ENCODE measurements at places on chromosomes 6 and 20.
A peak's percentile ranks its signal among the peaks of the same experiment; 100 is the strongest.

DNA sequence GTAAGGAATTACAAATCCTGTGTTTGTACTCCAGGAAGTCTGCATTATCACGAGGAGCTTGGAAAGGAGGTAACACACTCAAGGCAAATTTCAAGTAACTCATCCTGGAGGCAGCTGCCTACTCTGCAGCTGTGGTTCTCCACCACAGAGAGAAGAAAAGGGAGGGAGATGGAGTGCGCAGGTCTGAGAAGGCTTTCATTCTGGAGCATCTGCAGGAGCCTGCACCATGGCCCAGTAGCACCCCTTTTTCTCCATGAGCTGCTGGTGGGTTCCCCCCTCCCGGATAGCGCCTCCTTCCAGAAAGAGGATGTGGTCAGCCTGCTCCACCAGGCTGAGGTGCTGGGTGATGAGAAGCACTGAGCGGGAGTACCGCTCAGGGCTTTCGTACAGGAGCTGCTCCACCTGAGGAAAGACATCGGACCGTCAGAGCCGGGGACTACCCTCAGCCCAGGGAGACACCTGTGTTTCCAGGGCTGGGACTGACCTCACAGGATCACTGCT lies 1.6 kb upstream of the PSMB8 start:
- no peak overlapping the region for H3K27ac ChIP-seq
- peak overlapping the region; percentile 70 for H3K4me3 ChIP-seq
- H3K36me3 ChIP-seq: peaks cover 7% of the 10 kb centered on the region
- no peaks in the 10 kb centered on the region for H3K27me3 ChIP-seq

DNA sequence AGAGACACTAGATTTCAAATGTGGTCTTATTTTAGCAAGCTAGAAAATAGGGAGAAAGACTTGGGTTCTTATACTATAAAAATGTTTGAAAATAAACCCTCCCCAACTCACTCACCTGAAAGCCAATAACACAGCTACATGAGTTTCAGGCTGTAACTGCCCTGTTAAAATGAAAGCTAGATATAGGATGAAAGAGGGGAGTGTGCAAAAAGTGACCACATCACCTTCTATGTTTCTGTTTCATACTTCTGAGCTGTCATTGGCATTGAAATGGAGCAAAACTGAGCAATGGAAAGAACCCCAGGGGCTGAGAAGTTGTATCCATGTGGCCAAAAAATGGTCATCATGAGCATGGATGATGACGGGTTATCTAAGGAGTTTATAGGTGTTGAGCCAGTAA lies 148.1 kb upstream of the TENT5A start:
- H3K36me3 ChIP-seq: no peaks in the 10 kb centered on the region
- no peak for DNase-seq
- no peak overlapping the region for H3K4me3 ChIP-seq

DNA sequence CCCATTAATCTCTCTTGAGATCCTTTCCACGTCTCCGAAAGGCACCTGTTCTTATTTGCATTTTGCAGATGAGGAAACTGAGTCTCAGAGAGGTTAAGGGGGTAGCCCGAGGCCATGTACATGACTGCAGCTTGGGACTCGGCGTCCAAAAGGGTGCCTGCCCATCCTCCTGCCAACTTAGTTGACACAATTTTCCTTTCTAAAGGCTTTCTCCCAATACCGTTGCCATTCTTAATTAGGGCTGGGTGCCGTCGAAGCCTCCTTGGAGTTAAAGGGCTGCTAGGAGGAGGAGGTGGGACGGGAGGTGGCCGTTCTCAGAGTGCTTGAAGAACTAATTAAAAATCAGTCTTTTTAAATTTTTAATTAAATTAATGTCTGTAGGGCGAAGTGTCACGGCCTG lies 546 bp upstream of the PSMG4 start:
- H3K36me3 ChIP-seq: no peaks in the 10 kb centered on the region
- no peaks in the 10 kb centered on the region for H3K27me3 ChIP-seq
- H3K27ac ChIP-seq: no peak overlapping the region
- H3K4me1 ChIP-seq: no peaks in the 10 kb centered on the region
- DNase-seq: no peak

DNA sequence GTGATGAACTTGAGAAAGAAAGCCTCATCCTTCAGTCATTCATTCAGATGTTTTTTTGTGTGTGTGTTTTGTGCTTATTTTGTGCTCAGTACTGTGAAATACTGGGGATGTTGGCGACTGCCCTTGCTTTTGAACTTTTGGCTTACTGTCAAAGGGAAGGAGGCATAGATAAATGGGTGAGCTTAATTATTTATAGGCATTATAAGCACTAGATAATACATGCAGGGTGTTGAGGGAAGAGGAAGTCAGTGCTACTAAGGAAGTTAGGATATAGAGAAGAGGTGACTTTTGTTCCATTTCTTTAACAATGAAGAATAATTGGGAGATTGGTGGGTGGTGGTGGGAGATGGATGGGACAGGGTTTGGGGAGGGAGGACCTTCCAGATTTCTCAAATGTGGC lies 23.6 kb downstream of the XRN2 start:
- no peak for DNase-seq
- H3K4me3 ChIP-seq: no peak overlapping the region
- no peak overlapping the region for H3K27ac ChIP-seq
- H3K27me3 ChIP-seq: no peaks in the 10 kb centered on the region
- H3K4me1 ChIP-seq: peaks cover 24% of the 10 kb centered on the region

DNA sequence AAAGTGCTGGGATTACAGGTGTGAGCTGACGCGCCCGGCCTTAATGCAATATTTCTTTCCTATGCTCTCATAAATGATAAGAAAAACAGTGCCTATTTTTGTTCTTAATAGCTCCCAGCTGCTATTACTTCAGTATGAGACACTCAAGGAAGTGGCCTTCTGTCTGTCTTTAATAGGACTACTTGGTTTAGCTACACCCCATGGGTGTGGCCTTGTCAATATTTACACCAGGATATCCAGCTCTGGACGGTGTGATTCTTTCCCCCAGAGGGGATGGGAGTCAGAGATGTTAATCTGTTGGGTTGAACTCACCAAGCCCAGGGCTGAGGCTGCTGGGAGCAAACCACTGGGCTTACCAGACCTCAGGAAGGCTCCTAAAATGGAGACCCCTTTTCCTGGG lies 134.2 kb downstream of the CEP57L1 start:
- H3K27ac ChIP-seq: no peak overlapping the region
- DNase-seq: no peak
- H3K4me3 ChIP-seq: no peak overlapping the region
- no peaks in the 10 kb centered on the region for H3K27me3 ChIP-seq
- no peaks in the 10 kb centered on the region for H3K4me1 ChIP-seq
- no peaks in the 10 kb centered on the region for H3K36me3 ChIP-seq

- DNase-seq: no peak
- no peak overlapping the region for H3K27ac ChIP-seq
- H3K27me3 ChIP-seq: no peaks in the 10 kb centered on the region
- H3K4me1 ChIP-seq: no peaks in the 10 kb centered on the region
- no peak overlapping the region for H3K4me3 ChIP-seq
Measured at GRCh38 chr6:154341336-154341735, 15.3 kb downstream of the IPCEF1 start.

GRCh38 chr6:20223141-20223540 lies 10.9 kb upstream of the MBOAT1 start:
- no peaks in the 10 kb centered on the region for H3K4me1 ChIP-seq
- H3K27me3 ChIP-seq: no peaks in the 10 kb centered on the region
- no peak for DNase-seq
- H3K27ac ChIP-seq: no peak overlapping the region
- no peaks in the 10 kb centered on the region for H3K36me3 ChIP-seq
